Cardiac fibroblast (primary cell): ENCODE measurements at places on chromosomes 3 and 15.
A peak's percentile ranks its signal among the peaks of the same experiment; 100 is the strongest.

DNA sequence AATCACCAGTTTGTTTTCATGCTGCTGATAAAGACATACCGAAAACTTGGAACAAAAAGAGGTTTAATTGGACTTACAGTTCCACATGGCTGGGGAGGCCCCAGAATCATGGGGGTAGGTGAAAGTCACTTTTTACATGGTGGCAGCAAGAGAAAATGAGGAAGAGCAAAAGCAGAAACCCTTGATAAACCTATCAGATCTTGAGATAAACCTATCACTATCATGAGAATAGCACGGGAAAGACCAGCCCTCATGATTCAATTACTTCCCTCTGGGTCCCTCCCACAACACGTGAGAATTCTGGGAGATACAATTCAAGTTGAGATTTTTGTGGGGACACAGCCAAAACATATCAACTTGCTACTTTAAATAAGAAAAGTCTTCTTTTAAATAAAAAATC is 28.9 kb downstream of the CD200R1L start:
- DNase-seq, result no peak

DNA sequence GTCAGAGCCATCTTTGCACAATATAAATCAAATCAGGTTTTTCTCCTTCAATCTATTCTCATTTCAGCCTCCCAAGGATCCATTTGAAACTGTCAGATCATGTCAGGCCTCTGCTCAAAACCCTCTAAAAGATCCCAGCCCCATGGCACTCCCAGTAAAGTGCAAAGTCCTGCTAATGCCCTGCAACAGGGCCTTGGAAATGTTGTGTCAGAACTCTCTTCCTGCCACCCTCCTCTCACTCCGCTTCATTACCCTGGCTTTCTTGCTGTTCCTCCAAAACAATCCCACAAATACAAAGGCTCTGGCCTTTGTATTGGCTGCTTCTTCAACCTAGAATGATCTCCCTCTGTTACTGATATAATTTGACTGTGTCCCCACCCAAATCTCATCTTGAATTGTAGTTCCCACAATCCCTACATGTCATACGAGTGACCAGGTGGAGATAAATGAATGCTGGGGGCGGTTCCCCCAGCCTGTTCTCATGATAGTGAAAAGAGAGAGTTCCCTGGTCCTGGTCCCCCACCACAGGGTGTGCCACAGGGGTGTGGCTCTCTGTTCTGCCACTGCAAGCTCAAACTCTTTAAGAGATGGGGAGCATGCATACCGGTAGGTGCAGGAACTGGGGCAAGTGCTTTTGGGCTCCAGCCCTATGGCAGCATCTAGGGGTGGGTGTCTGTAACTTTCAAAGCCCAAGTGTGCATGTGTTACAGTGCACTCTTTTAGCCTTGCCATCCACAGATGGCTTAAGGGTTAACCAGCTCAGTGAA is 22.9 kb upstream of the TRA2B start:
- peak; percentile 11 for DNase-seq

- no peak for DNase-seq
Measured at GRCh38 chr3:150742141-150742523, 20.8 kb downstream of the SIAH2 start.

- DNase-seq, result no peak
Measured at GRCh38 chr3:128884992-128885391, 5.6 kb downstream of the ACAD9 start.

- DNase-seq, result no peak
Measured at GRCh38 chr3:172635588-172635987, 75.3 kb downstream of the NCEH1 start.

GRCh38 chr15:94036156-94036555 is 195.2 kb upstream of the MCTP2 start:
- DNase-seq, result no peak

GRCh38 chr3:52801839-52802238 is 7.2 kb downstream of the ITIH3 start:
- DNase-seq, result no peak

- peak; percentile 58 for DNase-seq
Measured at GRCh38 chr3:50370594-50370993, 11.3 kb upstream of the TMEM115 start.

DNA sequence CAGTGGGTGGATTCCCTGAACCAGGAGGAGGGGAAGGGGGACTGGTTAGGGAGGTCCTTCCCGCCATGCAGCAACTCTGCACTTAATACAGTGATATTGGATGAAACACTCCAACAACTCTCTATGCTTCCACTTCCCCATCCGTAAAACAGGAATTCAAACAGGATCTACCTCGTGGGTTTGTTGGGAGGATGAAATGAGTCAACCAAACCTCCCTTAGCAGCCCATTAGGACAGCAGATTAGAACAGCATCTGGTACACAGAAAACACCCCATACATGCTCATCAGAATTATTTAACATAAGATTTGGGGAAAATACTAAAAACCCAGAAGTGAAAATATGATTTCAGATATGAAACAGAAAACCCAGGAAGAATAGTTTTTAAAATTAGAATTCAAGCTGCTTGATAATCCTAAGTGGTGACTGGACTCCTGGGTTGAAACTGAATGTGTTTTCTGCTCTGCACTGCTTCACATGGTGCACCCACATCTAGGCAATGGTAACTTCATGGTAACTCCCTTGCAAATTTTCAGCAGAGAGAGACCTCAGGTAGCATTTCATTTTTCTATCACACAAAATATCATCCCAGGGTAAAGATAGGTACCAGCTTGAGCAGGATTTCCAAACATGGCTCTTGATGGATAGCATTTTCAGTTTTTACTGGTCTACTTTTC is 326.8 kb upstream of the FRG2C start:
- no peak for DNase-seq

DNA sequence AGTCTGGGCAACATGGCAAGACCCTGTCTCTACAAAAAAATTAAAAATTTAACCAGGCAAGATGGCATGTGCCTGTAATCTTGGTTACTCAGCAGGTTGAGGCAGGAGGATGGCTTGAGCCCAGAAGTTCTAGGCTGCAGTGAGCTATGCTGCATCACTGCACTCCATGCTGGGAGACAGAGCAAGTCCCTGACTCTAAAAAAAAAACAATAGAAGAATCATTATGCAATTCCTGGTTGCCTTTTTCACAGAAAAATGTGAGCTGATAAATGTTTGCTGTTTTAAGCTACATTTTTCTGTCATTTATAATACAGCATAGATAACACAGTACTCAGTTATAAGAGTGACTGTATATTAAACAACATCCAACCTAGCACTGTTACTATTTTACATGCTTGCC is 148.8 kb downstream of the SCAPER start:
- peak; percentile 58 for DNase-seq

DNA sequence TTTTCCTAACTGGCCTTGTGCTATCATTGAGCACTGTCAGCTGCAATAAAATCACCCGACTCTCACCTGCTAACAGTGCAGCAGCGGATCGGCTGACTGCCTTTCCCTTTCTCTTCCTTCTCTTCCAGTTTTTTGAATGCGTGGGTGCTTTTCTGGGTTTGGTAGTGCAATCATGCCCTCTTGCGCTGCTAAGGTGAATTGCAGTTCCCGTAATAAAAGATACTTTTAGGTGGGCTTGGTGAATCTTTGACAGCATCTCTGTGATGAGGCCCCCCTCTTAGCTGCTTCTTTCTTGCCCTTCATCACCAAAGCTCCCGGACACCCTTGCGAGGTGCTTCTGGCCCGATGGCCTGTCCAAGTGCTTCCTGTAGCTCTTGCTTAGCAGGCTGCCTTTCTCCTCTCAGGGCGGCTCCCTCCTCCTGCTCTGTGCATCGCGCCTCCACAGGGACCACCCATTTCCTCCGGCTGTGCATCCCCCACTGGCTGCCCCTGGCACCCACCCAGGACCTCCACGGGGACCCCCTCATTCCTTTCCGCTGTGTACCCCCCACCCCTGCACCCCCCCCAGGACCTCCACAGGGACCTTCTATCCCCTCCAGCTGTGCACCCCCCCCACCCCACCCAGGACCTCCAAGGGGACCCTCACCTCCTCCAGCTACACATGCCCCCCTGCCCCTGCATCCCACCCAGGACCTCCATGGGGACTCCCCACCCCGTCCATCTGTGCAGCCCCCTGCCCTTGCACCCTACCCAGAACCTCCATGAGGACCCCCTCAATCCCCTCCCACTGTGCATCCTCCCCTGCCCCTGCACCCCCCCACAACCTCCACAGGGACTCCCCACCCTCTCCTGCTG is 50.8 kb upstream of the RPL32 start:
- DNase-seq, result peak; percentile 73

DNA sequence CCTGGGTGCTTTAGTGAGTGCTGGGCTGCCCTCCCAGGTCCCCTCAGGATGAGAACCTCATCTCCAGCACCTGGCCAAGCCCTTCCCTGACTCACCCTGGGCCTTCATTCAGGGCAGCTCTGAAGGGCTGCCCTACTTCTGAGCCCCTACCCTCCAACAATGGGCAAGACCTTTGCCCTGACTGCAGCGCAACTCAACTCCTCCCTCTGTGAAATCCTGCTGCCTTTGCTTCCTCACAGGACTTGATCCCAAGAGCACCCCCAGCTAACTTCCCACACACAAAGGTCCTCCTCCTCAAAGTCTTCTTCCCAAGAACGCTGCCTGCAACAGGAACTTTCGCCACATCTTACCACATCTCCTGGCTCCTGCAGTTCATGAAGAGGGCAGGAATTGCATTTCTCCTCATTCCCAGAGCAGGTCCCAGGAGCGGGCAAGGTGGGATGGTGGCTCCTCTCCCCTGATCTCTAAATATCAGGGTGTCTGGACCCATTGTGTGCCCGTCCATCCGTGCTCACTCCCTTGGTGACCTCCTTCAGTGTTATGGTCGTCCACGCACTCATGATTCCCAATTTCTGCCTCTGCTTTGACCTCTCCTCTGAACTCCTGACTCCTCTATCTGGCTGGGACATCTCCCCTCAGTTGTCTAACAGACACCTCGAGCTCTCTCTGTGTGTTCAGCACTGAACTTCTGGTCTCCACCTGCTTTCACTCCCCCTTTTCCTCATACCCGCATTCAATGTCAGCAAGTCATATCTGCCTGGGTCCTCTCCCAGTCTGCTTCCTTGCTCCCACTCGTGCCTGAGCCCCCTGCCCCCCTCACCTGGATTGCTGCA is 4.5 kb upstream of the SSUH2 start:
- DNase-seq, result no peak

DNA sequence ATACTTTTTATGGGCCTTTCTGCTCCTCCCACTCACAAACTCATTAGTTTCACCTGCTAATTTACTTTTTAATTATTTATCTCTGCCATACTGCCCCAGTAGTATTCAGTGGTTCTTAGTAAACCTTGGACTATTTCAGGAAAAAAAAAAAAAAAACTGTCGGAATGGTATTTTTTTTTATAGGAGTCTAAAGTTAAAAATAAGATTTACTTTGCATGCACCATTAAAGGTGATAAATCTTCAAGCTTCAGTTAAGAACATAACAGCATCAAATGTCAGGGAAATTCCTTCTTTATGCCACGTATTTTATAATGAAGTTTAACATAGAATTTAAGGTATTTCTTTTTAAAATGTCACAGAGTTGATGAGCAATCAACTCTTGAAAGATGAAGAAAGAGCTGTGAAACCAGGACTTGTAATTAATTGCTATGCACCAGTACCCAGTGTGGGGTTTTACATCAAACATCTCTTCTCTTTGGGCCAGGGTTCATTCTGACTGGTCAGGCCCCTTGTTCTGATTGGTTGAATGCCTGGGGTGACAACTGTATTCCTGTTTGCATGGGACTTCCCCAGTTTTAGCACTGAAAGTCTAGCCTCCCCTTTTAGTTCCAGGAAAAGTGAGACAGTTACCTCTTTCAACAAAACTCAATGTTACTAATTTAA is 40.3 kb upstream of the PTPRG start:
- DNase-seq, result no peak

DNA sequence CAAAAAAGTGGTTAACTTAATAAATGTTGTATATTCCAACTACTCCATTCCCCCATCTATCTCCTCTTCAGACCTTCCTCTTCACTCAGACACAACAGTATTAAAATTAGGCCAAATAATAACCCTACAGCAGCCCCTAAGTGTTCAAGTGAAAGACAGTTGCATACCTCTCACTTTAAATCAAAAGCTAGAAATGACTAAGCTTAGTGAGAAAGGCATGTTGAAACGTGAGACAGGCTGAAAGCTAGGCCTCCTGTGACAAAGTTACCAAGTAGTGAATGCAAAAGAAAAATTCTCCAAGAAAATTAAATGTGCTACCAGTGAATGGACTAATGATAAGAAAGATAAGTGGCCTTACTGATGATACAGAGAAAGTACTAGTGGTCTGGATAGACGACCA is 71.7 kb downstream of the ANKRD28 start:
- peak; percentile 18 for DNase-seq

- DNase-seq, result peak; percentile 41
Measured at GRCh38 chr3:152623286-152623911, 211.5 kb upstream of the P2RY1 start.

DNA sequence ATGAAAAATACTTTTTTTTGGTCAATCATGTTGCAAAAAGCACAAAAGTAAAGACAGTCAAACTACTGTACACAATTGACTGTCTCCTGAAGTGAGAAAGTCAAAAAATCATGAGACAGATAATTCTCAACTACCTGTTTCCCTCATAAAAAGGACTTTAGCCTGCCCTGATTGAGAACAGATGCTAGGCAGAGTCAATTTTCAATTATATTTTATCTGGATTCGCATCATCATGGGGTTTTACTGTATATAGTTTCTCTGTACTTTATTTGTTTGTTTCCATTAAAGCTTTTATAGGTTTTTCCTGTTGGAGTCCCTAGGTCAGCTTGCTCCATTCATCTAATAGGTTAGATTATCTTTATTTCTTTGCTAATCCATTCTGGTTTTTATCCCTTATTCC is 53.8 kb downstream of the ECT2 start:
- DNase-seq, result no peak

DNA sequence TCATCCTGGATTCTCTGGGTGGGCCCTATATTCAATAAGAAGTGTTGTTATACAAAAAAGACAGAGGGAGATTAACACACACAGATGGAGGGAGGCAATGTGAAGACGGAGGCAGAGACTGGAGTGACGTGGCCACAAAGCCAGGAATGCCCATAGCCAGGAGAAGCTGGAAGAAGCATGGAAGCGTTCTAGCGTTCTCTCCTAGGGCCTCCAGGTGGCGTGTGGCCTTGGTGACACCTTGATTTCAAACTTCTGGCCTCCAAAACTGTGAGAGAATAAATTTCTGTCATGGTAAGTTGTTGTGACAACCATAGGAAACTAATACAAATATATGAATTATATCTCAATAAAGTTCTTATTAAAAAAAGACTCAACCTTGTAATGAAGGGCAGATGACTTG is 21.3 kb downstream of the THBS1 start:
- DNase-seq, result no peak
